ENCODE measurements at places on chromosomes 6 and 20.
A peak's percentile ranks its signal among the peaks of the same experiment; 100 is the strongest.

DNA sequence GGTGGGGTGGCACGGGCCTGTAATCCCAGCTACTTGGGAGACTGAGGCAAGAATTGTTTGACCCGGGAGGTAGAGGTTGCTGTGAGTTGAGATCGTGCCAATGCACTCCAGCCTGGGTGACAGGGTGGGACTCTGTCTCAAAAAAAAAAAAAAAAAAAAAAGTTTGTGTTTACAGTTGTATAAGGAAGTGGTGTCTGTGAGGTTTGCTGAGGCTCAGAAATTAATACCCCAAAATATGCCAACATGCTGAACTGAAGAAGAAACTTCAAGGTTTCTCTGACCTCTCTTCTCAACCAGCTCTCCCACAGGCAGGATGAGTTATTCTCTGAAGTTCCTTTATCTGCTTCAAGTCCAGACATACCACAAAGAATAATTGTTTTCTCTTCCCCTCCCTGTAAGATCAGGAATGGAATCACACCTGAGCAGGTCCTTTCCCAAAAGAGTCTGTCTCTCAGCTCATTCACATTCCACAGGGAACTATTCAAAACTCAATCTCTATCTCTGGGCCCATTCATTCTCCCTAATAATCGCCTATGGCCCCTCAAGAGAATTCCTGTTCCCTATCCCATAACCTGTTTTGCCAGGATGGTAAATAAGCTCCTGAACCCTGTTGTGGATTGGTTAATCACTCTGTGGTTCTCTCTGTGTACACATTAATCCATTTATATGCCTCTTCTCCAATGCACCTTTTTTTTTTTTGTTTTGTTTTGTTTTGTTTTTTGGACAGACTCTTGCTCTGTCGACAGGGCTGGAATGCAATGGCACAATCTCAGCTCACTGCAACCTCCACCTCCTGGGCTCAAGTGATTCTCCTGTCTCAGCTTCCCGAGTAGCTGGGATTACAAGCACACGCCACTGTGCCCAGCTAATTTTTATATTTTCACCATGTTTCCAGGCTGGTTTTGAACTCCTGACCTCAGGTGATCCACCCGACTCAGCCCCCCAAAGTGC lies 17.4 kb upstream of the KIFC1 start:
- DNase-seq, result no peak

DNA sequence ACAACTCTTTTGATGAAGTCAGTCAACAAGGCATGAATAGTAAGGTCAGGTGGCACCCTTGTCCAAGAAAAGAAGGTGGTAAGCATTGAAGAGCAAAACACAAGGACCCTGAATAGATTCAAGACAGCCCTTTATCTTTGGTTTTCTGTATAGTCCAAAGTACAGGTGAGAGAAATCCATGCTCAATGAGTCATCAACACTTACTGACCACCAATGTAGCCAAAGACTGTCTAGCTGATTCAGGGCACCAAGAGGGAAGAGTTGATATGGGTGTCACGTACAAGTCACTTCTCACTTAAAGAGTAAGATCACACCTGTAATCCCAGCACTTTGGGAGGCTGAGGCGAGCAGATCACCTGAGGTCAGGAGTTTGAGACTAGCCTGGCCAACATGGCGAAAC lies 528.3 kb downstream of the CD83 start:
- DNase-seq, result no peak

DNA sequence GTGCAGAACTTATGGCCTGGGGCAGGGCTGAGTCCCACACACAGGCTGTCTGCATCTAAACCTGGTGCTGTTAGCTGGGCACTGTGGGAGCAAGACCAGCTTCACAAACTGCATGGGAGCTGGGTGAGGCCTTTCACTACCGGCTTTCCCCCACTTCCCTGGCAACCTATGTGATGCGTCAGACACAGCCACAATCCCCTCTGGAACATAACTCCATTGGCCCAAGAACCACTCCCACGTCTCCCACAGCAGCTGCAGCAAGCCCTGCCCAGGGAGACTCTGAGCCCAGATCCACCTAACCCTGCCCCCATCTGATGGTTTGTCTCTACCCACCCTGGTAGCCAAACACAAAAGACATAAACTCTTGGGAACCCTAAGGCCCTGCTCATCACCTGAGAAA lies 9.3 kb downstream of the WDR27 start:
- DNase-seq, result no peak

GRCh38 chr20:59771506-59772372 lies 161.7 kb downstream of the SYCP2 start:
- DNase-seq, result no peak

DNA sequence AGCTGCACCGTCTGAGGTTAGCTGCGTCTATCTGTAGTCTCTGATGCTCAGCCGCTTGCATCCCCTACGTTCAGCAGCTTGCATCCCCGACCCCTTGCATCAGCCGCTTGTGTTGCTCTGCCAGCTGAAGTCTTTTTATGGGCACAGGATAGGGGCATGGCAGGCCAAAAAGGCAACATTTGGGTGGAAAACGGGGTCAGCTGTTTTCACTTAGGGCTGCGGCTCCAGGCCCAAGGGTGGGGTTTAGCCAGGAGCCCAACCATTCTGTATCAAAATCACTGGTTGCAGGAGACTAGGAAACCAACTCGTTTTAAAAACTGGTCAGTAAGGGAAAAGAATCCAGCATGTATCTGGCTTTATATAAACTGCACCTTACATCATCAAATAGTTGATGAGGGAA lies 49.9 kb downstream of the FAM50B start:
- no peak for DNase-seq

GRCh38 chr6:157655139-157655538 lies 167.9 kb upstream of the SNX9 start:
- no peak for DNase-seq

DNA sequence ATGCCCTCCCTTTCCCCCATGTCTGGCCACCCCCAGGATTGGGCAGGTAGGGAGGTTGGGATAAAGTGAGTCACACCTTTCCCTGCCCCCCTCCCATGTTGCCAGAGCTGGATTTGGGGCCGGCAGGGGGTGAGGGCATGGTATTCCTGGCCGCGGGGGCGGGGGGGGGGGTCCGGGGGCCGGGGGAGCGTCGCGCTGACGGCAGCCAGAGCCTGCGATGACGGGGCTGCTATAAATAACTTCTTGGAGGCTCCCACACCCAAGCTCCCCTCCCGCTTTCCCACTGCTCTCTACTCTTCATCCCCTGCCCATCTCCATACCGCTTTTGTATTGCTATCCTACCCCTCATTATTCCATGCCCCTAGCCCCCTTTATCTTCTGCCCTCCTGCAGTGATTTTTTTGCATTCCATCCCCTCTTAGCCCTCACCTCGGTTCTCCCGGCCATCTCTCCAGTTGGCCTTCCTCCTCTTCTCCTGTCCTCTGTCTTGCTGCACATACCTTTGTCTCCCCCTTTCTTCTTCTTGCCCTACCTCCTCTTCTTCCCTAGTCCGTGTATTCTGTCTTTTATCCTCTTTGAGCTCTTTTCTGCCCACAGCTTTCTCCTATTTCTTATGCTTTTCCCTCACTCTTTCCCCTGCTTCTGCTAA lies 13.8 kb downstream of the SYNGAP1 start:
- DNase-seq, result no peak

- DNase-seq, result no peak
Measured at GRCh38 chr6:135191508-135192255, 10.6 kb downstream of the MYB start.

DNA sequence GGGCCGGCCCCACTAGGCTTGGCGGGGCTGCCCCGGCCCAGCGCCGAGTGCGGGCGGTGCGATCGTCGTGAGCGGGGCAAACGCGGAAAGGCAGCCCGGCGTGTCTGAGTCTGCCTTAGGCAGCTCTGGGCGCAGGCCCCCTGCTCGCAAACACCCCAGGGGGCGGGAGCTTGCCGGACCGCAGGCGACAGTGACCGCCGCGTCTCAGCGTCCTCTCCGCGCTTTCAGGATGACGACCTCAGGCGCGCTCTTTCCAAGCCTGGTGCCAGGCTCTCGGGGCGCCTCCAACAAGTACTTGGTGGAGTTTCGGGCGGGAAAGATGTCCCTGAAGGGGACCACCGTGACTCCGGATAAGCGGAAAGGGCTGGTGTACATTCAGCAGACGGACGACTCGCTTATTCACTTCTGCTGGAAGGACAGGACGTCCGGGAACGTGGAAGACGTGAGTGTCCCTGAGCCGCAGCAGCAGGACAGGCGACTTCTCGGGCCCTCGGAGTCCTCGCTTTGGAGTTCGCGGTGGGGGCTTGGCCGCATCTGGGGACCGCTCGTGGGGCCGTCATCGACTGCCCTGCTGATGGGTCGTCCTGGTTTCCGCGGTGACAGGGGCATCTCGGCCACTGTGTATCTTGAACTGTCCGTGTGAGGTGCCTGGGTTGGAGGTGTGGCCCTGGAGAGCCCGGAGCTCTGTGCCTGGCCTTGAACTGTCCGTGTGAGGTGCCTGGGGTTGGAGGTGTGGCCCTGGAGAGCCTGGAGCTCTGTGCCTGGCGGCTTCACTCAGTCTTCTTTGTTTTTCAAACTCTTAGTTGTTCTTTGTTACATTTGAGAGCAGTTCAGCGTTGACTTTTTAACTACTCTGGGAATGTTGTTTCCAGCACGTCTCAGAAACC lies 786 bp downstream of the ADRM1 start:
- no peak for DNase-seq

- DNase-seq, result no peak
Measured at GRCh38 chr20:48002517-48002970, 217.3 kb upstream of the SULF2 start.

GRCh38 chr6:81938014-81938856 lies 185.8 kb upstream of the TENT5A start:
- peak; percentile 99 for DNase-seq

- no peak for DNase-seq
Measured at GRCh38 chr20:36157610-36158009, 3.1 kb downstream of the EPB41L1 start.

DNA sequence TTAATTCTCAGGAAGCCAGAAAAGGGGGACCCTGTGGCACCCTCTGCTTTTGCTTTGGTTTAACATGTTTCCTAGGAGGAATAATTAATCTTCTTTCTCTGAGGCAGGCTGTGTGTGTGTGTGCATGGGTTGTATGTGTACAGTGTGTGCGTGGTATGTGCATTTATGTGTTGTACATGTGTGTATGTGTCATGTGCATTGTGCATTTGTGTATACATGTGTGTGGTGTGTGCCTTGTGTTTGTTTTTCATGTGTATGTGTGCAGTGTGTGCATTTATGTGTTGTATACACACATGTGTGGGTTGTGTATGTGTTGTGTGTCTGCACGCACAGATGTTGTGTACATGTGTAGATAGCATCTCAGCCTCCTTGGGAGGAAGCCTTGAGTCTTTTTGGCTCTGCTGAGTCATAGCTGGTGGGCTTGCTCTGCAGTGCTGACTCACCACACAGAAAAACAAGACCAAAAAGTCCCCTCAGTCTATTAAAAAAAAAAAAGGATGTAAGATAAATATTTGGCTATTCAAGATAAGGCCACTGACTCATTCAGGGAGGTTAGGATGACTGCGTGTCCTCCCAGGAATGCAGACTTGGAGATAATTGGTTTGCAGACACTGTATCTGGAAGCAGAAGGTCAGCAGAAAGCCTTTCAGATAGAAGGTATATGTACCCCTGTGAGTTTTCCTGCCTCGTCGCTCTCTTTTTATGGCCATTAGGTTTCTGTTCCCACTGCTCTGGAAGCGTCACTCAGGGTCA lies 58.6 kb downstream of the SYNJ2 start:
- DNase-seq, result peak; percentile 99

GRCh38 chr6:96304997-96305396 lies 216.6 kb upstream of the UFL1 start:
- no peak for DNase-seq

DNA sequence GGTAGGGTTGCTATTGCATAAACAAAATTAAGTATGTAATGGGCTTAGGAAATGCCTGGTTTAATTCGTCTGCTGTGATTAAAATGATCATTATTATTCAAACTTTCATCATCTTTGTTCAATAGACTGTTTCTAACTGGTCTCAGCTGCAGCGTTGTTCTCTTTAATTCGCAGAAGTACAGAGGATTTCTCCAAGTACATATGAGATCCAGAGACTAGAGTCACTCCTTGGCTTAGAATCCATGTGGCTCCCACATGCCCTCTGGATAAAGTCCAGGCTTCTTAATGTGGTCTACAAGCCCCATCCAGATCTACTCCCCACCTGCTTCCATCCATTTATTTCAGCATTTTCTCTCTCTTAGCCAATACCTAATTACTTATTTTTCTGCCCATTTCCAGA lies 1.1 kb upstream of the ZBTB24 start:
- DNase-seq, result no peak

DNA sequence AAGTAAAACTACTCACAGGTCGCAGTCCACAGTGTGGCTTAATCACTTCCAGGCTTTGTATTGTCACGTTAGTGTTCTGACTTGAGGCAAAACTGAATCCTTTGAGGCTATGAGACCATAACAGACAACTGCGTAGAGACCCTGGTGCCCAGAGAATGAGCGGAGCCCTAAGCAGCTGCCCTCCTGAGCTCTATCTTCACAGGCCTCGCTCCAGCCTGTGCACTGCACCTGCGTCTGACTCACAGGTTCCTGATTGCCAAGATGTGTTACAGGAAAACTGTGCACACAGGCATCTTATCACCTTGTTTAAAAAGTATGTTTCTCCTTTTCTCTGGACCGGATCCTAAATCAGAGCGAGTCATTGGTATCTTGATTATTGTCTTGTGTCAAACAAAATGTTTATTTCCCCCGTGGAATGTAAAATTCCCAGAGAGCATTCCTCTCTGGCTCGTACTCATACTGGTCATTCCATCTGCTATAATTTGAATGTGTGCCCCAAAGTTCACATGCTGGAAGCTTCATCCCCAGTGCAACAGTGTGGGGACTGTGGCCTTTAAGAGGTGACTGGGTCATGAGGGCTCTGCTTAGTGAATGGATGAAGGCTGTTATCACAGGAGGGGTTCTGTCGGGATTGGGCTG lies 25.7 kb downstream of the PRR18 start:
- DNase-seq, result no peak
